ENCODE measurements at places on chromosomes 6 and 20.

DNA sequence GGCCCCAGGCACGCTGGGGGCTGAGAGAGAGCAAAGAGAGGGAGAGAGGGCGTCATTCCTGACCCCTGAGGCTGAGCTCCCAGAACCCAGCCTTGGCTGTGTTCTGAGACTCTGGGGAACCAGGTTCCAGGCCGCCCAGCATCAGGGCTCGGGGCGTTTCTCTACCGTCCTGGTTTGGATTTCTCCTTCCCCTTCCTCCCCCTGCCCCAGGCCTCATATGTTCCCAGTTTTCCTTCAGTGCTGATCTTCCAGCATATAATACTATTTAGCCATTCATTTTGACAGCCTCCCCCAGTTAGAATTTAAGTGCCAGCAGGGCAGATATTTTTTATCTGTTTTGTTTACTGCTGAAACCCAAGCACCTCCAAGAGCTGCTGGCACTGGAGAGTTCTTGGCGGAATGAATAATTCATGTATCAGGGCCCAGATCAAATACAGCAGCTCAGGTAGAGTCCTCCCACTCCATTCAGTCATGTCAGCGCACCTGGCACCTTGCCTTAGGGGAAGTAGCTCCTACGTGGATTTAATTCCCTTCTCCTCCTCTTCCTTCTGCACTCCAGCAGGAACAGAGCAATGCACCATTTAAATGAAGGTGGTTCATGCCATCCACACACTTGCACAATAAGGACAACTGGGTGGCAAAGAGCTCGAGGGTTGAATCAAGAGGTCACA is 23.4 kb upstream of the FRMD1 start:
- DNase-seq = no peak

DNA sequence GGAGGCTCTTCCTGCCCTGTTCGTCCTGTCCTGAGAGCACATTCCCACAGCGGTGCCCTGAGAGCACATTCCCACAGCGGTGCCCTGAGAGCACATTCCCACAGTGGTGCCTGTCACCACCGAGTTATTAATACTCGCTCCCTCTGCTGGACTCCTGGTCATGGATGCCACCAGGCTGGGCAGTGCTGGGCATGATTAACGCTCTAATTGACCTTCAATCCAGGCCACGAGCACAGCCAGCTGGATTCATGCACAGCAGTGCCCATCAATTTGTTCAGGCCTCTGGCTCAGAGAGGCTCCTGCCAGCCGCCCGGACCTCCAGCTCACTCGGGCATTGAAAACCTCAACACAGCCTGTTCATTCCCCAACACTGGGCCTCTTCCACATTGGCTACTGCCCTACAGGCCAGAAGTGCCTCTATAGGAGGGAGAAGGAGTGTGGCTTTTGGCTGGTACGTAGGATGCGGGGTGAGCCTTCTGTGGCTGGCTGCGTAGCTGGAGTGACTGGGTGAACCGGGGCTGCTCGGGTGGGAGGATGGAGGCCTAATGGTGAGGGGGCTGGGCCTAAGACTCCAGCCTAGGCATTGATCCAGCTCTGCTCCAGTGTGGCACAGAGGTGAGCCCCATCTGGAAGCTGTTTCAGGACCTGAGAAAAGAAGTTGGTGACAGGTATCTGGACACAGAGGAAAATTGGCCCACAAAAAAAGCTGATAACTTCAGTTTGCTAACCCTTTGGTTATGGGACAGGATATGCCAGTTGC is 9.3 kb downstream of the IP6K3 start:
- no peak for DNase-seq

DNA sequence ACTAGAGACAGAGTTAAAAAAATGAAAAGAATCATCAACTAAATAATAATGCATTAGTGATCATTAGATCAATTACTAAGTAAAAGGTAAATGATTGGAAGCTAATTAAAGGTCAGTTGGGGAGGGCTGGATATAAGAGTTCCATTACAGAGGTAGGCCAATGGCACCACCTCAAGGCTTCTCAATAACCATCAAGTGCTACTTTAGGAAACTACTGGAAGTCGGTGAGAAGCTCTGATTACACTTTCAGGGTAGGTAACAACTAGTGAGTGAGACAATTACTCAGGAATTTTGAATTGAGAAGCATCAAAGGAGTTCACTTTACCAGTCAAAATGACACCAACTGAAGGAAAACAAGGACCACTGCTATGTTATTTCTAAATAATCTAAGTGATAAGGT is 90.2 kb upstream of the HDAC2 start:
- no peak for DNase-seq

GRCh38 chr6:110462884-110463481 is 13.4 kb downstream of the SLC22A16 start:
- DNase-seq = no peak
